ENCODE measurements at places on chromosomes 5 and 9.
A peak's percentile ranks its signal among the peaks of the same experiment; 100 is the strongest.

GRCh38 chr5:114055318-114056184, 306.3 kb upstream of the KCNN2 start:
- peak; percentile 0 for DNase-seq

GRCh38 chr5:123046222-123046621, 9.7 kb upstream of the PPIC start:
- DNase-seq: no peak

DNA sequence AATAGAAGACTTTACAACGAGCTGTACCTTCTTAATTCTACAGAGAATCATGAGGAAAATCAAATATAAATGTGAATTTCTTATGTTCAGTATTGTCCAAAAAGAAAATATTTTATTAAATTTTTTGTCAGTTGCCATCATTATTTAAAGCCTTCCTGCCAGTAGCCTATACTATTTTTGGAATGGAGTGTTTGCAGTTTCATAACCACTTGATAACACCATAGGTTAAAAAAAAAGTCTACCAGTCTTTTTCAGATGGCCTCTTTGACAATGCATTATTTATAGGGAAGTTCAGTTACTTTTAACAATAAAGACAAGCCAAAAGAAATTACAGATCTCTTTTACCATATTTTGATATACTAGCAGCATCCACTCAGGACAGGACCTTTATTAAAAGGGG, 80.3 kb upstream of the CCDC152 start:
- no peak for DNase-seq

DNA sequence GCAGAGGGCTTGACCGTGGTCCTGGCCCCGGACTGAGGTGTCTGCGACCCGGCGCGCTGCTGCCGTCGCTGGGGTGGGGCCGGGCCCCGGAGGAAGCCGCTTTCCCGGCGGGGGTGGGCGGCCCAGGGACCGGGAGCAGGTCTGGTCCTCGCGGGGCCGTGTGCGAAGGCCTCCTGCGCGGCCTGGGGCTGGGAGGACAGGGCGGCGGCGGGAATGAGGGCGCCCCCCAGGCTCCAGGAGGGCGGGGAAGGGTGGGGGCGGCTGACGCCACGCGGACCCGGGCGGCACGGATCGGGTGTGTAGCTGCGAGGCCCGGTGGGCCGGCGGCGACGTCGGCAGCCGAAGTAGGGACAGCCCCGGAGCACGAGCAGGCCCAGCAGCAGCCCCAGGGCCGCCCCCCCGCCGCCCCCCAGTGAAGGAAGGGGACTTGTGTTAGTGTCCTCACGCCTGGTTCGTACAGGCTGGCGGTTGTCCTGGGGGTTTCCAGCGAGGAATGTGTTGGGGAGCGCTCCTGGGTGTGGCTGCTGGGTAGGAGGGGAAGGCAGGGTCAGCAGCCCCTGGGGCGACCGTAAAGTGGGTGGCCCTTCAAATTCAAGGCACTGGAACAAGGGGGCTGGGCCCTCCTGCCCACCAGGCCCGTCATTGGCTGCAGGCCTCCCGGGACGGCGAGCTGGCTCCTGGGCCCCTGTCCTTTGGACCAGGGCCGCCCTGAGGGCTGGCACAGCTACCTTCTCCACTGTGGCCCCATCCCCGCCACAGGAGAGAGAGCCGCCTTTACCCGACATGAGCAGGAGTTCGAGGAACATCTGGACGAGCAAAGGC, 597 bp upstream of the TMEM250 start:
- DNase-seq: no peak

GRCh38 chr9:127457191-127457878, 6.0 kb downstream of the LRSAM1 start:
- DNase-seq: no peak

GRCh38 chr5:36357391-36357975, 55.8 kb upstream of the RANBP3L start:
- no peak for DNase-seq

DNA sequence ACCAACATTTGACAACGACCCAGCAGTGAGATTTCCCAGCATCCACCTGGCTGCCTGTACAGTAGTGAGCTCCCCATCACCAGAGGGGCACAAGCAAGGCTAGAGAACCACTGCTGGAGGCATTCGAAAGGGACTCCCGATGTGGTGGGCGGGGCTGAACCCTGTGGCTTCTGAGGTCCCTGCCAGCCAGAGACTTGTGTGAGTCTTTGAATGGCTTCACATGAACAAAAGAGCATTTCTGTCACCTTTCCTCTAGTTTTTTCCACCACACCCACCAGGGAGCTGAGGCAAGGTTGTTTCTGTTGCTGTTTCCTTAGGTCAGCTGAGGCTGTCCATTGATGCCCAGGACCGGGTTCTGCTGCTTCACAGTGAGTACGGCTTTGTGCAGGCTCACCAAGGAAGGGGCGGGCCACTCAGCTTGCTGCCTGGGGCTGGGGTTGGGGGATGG, 15.7 kb downstream of the RGS3 start:
- DNase-seq: no peak

- DNase-seq: no peak
These were observed 820 bp upstream of the NFX1 start for GRCh38 chr9:33289496-33289895.

- no peak for DNase-seq
These were observed 24.2 kb downstream of the TCF7 start for GRCh38 chr5:134138416-134139376.

- no peak for DNase-seq
These were observed 22.2 kb upstream of the MCCC2 start for GRCh38 chr5:71564895-71565294.

GRCh38 chr5:122319897-122320296, 7.9 kb downstream of the SNCAIP start:
- no peak for DNase-seq

- no peak for DNase-seq
These were observed 2.0 kb downstream of the CYFIP2 start for GRCh38 chr5:157267761-157268480.

Data from NCI-H2107 (cell line).